ENCODE measurements at places on chromosomes 16 and 17.

DNA sequence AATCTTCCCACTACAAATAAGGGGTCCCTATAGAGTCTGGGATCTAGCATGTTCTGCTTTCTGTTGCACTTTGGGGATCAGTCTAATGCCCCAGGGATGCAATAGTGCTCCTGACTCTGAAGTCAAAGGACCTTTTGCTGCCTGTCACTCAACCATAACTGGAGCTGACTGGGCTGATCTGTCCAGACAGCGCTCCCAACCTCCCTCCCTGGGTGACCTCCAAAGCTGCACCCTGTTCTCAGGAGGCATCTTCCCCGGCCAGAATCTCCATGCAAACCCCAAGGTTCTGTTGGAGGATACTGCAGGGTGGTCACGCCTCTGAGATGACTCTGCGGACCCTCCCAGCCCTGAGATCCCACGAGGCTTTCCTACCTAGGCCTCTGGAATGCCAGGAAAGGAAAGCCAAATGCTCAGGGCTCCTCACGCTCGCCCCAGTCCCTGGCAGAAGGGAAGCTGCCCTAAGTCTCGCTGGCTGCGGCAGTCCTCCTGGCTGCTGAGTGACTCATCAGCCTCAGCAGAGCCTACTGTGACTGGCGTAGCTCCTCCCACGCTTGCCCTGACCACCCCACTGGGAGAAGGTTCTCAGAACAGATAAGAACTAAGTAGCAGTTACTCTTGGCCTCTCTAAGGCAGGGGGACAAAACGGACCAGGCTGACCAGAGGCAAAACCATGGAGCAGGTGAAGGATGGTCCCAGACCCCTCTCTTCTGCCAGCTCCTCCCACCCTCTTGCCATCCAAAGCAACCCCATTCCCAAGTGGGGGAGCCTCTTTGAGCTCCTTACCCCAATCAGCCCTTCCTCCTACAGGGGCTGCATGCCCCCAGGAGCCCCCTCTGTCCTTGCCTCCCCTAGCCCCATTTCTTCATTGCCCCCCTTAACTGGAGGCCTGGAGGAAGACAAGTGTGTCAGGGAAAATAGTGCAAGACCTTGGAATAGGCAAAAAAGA, 124.1 kb upstream of the TNRC6C start:
- DNase-seq: peak; percentile 75

DNA sequence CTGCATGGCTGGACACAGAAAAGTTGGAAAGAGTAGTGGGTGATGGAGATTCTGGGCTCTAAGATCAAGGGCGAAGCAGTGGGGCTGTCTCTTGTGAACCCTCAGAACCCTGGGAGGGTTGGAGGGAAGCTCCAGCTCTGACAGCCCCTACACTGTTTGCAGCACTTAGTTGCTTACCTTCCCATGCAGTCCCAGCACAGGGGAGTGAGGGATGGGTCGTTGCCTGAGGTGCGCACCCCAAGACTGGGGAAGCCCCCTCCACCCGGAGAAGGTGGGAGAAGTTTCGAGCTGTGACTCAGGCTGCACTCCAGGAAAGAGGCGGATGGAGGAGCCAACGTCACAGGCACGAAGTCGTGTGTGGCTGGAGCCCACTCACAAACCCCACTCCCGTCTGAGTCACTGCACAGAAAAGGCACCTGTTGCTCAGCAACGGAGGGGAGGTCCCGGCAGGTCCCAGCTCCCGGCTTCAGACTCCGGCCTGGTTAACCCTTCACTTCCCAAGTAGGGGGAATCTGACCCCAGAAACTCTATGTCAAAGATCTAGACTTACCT, 60.1 kb downstream of the AIPL1 start:
- DNase-seq: peak; percentile 44

DNA sequence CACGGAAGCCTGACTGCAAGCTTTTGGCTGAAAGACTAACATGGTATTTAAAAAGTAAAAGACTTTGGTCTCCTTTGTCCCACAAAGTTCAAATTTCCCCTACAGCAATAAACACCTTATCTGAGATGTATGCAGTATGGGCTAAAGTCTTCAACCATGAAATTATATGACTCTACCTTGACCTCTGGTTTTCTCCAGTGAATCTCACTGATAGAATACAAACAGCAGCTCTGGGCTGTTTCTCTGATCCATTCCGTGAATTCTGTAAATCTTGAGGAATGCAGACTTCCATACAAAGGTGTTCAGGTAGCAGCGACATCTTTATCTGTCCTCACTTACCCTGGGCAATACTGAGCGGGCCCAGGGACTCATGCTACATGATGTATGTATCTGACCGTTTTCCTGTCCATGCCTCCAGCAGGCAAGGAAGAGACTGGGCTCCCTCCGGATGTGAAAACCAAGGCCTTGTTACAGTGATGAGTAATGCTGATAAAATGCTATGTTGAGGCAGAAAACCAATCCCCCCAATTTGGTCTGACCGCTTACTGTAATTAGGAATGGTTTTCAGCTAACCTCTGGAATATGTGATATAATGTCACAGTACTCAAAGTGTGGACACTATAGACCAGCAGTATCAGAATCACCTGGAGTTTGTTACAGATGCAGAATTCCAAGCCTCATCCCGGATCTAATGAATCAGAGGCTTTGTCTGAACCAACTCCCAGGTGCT, 589.8 kb downstream of the HS3ST4 start:
- peak; percentile 18 for DNase-seq

GRCh38 chr17:70423562-70423961, 254.2 kb downstream of the KCNJ2 start:
- DNase-seq: no peak

GRCh38 chr17:29388937-29389336, 1.2 kb upstream of the TAOK1 start:
- no peak for DNase-seq

DNA sequence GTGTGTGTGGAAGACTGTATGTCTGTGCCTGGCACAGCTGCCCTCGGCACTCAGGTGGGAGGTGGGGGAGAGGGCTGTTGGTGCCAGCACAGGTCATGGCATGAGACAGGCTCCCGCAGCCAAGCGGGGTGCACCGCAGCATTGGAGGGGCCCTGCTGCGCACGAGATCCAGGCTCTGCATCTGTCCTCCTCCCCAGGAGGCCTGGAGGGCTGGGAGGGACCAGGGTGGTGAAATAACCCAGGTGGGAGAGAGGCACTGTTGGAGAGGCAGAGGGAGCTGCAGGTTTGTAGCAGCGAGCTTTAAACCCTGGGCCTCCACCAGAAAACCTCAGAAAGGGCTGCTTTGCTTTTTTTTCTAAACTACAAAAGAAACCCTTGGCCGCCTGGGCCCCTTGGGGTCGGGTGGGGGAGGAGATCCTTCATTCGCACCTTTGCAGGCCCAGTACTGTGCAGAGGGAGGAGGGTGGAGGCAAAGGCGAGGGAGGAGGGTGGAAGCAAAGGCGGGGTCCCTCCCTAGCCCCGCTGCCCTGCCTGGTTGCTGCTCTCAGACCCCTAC, 241.7 kb downstream of the SEC14L1 start:
- DNase-seq: peak; percentile 49

DNA sequence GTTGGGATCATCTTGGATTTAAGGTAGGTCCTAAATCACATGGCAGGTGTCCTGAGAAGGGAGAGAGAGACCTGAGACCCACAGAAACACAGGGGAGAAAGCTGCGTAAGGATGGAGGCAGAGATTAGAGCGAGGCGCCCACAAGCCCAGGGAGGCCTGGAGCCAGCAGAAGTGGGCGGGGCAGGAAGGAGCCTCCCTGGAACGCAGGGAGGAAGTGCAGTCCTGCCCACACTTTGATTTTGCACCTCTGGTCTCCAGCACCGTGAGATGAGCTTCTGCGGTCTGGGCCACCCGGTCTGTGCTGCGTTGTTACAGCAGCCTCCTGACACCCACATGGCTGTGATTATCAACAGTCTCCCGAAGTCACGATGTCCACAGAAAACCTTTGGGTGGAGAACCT, 6.4 kb downstream of the DNASE1L2 start:
- no peak for DNase-seq

- DNase-seq: no peak
Measured at GRCh38 chr17:14923981-14924380, 341.1 kb downstream of the PMP22 start.

GRCh38 chr16:67154578-67155294, 3.9 kb upstream of the B3GNT9 start:
- no peak for DNase-seq

DNA sequence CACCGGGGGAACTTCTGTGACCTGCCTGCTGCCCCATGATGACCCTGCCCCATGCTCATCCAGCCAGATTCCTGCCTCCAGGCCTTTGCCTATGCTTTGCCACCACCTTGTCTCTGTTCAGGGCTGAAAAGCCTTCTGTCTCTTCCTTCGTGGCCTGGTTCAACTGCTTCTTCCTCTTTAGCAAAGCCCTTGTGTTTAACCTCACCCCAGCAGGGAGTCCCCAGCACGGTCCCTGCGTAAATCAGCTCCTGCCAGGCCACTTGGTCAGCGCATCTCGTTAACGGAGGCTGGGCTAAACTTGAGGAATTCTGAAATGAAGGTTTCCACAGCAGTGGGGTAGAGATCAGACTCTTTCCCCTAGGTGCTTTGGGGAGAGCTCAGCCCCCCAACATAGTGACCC, 16.1 kb upstream of the KCNJ12 start:
- DNase-seq: peak; percentile 61
